ENCODE measurements at places on chromosomes 16 and 17.
A peak's percentile ranks its signal among the peaks of the same experiment; 100 is the strongest.

GRCh38 chr17:12282056-12282455 is 261.4 kb downstream of the MAP2K4 start:
- no peak for DNase-seq

DNA sequence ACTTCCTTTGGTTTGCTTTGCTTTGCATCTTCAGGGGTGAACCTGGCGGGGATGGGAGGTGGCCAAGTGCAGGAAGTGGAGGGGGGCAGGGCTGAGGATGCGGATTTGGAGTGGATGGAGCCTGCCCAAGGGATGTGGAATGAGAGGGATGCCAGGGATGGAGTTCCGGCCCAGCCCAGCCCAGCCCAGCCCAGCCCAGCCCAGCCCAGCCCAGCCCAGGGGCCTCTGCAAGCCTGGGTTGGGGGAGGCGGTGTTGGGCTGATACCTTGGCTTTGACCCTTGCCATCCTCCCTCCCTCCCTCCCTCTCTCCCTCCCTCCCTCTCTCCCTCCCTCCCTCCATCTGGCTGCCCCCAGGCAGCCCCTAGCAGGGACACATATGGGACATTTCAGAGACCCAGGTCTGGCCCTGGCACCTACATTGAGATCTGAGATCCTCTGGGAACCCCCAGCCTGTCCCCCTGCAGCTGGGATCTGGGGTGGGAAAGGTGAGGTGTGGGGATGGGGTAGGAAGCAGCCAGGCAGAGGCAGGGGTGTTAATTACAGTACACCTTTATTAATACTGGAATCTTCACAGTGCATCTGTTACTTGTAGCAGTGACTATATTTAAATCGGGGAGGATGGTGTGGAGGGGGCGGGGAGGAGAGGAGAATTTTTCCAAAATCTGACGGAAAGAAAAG is 14.5 kb downstream of the IL34 start:
- DNase-seq = no peak

DNA sequence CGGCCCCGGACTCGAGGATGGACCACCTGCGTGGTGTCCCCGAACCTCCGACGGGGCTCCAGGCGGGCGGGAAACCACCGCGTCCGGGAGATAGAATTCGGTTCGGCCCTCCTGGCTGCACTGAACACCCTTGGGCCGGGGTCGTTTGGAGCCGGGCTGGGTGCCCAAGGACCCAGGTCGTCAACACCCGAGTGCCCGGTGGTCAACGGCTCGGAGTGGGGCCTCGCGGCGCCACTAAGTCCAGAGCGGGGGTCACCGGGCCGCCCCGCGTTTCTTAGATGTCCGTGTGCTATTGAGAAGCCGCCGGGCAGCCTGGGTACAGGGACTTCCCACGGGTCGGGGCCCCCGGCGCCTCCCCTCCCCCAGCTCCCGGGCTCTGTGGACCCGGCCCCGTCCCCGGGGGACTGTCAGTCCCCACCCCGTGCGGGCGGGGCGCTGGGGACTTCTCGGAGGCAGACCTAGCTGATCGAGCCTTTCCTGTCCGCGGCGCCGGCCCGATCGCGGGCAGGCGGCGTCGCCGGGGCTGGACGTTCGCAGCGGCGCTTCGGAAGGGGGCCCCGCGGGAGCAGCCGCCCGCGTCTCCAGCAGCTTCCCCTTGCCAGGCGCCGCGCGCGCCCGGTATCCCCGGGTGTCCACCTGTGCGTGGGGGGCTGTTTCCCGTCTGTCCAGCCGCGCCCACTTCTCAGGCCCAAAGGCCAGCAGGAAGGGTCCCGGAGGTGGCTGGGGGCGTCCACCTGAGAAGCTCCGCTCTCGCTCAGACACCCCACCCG is 655 bp upstream of the NPTX1 start:
- no peak for DNase-seq

- no peak for DNase-seq
Observed at GRCh38 chr16:50338371-50339231, 30.2 kb downstream of the BRD7 start.

DNA sequence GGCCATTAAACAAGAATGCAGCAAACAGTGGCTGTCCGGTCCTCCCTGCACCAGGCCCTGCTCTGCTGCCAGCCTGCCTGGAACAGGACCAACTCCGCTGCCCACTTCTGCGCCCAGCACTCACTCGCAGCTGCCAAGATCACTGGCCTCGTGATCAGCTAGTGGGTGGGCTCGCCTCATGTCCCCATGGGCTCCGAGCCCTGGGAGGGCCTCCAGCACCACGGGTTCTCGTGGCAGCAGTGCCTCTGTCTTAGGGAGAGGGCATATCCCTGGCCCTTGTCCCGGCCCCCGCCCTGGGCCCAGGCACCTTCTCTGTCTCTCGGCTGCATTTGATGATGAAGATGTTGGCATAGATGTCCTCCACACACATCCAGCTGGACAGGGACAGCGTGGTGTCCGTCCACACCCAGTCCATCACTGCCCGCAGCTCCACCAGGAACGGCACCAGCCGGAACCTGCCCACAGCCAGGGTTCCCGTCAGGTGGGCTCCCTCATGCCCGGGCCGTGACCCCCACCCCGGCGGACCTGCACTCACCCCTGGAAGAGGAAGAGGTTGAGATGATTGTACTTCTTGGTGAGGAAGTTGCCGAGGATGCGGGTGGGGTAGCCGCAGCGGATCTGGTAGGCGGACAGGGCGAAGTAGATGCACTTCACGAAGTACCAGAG is 13.1 kb downstream of the CTU2 start:
- DNase-seq = no peak

GRCh38 chr17:81983639-81984373 is 6.4 kb downstream of the ASPSCR1 start:
- no peak for DNase-seq

DNA sequence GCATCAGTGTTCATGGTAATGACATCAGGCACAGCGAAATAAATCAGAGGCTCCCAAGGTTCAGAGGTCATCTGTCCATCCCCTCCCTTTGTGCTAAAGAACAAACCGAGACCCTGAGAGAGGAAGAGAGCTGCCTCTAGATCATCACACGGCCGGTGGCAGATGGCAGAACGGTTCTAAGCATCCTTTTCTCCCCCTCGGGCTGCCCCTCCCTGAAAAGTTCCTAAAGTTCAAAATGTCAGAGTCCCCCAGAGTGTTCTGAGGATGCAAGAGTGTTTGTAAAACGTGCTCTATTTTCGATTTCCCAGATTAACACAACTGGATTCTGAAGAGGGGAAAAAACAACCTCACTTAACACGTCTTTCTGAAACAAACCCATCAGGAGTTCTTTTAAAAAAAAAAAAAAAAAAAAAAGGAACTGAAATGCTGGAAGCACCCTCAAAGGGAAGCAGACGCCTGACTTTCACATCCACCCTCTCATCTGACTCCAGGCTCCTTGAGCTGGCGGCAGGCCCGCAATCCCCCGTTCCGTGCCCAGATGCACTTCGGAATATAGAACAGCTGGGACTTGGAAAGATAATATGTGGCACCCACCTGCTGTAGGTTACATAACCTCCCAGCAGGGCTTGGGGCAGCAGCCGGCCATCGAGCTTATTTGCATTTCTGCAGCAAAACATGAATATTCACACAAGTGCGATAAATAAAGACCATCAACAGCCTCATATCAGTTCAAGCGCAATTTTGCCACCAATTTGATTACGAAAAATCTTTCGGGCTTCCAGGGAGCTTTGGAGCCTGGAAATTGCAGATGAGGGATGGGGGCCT is 115.5 kb upstream of the SMURF2 start:
- DNase-seq = peak; percentile 41

DNA sequence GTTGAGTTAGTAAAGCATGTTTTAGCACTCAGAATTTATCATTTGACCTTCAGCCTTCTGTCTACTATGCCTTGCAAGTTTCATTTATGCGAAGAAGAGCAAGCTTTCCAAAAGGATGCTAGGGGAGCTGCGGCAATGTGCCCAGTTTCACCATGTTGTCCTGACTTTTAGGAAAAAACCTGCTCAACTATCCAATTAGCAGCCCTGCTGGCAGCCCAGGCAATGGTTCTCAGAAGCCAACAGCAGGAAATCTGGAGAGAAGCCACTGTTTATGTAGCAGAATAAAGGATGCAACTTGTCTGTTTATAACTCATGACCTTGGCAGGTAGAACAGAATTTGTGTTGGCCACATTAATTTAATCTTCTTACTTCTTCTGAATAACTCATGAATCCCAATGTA is 230.8 kb downstream of the ABCC12 start:
- DNase-seq = no peak

- no peak for DNase-seq
Observed at GRCh38 chr16:19994466-19995170, 79.1 kb downstream of the GPR139 start.

GRCh38 chr16:54954220-54954619 is 23.6 kb downstream of the IRX5 start:
- DNase-seq = no peak

DNA sequence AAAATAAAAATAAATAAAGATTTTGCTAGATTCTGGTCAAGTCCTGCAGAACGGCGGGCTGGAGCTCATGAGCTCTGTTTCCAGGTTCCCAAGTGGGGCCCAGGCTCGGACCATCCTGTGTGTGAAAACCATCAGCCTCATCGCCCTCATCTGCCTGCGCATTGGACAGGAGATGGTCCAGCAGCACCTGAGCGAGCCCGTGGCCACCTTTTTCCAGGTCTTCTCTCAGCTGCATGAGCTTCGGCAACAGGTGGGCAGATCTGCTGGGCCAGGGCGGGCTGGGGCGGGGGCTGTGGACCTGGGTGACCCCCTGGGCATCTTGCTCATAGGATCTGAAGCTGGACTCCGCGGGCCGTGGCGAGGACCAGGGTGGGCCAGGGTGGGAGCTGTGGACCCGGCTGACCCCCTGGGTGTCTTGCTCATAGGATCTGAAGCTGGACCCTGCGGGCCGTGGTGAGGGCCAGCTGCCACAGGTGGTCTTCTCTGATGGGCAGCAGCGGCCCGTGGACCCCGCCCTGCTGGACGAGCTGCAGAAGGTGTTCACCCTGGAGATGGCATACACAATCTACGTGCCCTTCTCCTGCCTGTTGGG is 7.8 kb downstream of the WDR81 start:
- DNase-seq = no peak

- DNase-seq = no peak
Observed at GRCh38 chr17:16052486-16052885, 52.9 kb downstream of the TTC19 start.

GRCh38 chr17:46795379-46795952 is 23.0 kb downstream of the WNT3 start:
- DNase-seq = no peak

DNA sequence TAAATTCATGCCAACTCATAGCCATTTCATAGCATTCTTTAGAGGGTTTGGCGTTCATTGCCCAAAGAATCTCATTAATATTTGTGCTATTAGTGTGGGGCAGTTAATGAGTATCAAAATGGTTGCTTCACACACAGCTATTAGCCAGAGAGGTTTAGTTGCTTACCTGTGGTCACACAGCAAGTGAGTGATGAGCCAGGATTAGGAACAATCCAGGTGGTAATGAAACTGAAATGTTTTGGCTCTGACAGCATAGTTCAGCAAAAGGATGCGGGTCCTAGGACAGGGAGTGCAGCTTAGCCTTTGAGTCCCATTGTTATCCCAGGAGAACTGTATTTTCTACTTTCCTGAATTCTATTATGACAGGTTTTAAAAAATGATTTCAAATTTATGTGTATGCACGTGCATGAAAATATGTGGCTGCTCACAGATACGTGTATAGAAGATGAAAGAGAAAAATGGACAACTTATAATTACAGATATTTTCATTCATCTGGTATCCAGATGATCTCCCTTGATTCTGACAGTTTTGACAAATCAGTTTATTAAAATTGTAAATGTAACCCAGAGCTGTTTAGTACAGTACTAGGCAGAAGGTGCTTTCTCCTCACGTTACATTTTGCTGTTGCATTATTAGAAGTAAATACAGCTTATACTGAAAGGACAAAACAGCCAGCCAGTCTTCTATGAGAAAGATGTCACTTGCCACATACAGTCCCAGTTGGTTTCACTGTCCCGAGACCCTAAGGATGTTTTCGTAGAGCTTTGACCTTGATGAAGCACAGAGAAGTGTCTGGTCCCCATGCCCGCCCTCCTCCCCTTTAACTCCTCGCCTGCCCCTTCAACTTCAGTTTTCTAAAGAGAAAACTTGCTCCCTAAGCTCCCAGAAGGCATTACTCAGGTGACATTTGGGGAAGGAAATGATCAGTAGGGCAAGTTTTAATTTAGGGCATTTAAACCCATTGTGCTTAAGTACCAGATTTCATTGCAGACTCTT is 99.8 kb upstream of the TBX2 start:
- no peak for DNase-seq

- DNase-seq = no peak
Observed at GRCh38 chr17:71769850-71770249, 351.0 kb upstream of the SOX9 start.

DNA sequence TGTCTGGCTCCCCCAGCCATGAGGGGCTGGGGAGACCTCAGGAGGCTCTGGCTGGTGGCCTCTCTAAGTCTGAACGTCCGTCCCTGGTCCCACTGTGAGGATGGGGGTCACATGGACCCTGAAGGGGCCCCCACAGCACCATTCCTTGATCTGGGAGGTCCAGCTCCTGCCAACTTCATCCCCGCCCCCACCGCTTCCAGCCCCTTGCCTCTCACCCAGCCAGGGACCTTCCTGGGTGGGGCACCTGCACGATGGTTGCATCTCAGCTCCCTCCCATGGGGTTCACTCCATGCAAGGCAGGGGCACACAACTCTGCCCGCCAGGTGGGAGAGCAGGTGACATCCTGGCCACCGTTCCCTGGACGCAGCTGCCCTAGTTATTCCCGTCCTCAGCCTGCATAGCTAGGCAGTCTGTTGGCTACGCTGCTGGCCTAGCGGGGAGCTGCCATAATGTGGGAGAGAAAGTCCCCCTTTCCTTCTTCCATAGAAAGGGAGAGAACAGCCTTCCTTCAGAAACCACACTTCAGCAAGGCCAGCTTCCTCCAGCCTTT is 217.9 kb upstream of the RPL38 start:
- no peak for DNase-seq

GRCh38 chr16:85891776-85892166 is 7.2 kb upstream of the IRF8 start:
- peak; percentile 39 for DNase-seq

- peak; percentile 54 for DNase-seq
Observed at GRCh38 chr17:19647697-19648474, 665 bp upstream of the ALDH3A2 start.

- DNase-seq = no peak
Observed at GRCh38 chr16:20803192-20803560, 3.1 kb downstream of the ERI2 start.

DNA sequence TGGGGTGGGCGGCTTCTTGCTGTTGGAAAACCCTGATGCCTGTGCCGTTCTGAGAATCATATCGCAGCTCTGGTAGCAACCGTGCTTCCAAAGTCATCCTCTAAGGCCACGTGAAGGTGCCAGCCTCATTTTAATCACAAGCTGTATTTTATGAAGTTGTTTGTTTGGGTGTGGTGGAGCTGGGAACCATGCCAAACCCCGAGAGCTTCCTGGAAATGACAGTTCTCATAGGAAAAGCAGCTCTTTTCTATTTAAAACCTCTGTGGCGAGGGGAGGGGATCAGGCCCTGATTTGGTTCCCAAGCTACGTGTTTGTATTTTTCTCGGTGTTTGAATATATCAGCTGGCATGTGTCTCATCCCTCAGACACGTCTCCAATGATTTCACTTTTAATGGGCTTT is 21.7 kb downstream of the KNOP1 start:
- DNase-seq = peak; percentile 61
